MV-4-11 (cell line): ENCODE measurements at places on chromosomes 16 and 17.

DNA sequence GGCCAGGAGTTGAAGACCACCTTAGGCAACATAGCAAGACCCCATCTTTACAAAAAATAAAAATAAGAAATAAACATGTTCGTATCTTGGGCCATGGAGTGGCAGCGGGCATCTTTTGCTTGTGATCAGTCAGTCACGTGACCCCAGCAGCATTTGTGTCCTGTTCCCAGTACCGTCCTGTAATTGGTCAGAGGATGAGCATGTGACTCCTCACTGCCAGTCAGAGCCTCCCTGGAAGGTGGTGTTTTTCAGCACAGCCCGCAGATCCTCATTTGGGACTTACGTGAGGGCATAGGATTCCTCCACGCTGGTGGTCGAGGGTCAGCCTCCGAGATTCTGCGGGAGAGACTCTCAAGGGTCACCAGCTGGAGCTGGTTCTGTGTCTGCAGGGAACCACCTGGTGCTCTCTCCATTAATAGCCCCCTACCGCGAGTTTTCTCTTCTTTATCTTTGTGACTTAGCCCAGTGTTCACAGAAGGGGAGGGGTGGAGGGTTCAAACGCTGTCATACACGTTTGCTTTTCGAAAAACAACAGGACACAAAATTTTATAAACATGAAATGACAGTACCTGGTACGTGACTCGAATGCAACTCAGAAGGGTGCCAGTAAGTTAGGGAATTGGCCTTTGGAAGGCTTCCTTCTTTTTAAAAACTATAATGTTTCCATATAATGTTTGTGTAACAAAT lies 17.2 kb downstream of the MRC2 start:
- no peak for DNase-seq

DNA sequence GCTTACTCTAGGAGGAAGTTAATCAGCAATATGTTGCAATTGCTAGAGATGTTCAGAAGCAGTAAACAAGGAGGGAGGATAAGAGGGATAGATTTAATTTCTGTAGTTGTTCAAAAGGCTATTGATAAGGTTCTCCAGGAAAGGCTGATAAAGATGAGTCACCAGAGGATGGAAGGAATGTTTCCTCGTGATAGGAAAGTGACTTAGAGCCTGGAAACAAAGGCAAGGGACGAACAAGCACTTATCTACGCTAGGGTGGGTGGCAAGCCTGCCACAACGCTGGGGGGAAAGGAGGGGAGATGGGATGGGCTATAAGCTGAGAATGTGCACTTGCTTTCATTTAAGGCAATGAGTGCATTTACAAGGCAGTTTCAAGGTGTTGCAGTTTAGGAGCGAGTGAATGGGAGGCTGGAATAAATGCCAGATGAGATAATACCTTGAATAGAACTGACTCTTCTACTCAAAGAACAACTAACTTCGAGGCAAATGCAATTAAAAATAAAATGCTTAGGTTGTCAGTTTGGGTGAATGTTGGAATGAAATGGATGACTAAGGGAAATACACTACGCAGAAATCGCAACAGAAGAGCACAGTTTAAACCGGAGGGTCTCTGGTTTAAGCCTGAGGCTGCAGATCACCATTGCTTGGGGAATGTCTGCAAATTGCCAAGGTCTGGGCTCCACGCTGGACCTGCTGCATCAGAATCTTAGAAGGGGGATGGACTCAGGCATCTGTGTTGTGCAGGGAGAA lies 76.0 kb upstream of the RBBP6 start:
- DNase-seq, result no peak

DNA sequence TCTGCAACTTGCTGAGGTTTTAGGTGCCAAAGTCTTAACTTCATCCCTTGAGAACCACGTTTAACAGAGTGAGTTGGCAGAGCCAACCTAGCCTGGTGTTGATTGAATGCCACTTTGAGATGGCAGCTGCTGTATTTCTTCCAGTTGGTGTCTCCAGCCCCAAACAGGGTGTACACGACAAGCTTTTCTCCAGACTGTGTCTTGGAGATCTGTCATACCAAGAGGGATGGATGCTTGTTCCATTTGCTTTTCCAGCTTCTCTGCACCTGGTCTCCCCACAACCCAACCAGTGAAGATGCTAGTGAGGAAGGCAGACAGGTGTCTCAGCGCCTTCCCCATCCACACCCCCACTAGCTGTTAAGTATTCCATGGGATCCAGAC lies 141.1 kb upstream of the HS3ST2 start:
- DNase-seq, result no peak

GRCh38 chr17:73987395-73987794 lies 216.1 kb upstream of the RPL38 start:
- no peak for DNase-seq

- no peak for DNase-seq
These were observed 862 bp downstream of the DCAKD start for GRCh38 chr17:45050481-45051059.

- peak; percentile 20 for DNase-seq
These were observed 49.7 kb downstream of the NTN1 start for GRCh38 chr17:9071016-9071415.

- no peak for DNase-seq
These were observed 40.1 kb upstream of the JPH3 start for GRCh38 chr16:87562201-87562600.

- no peak for DNase-seq
These were observed 4.4 kb upstream of the HEATR3 start for GRCh38 chr16:50061326-50061725.

DNA sequence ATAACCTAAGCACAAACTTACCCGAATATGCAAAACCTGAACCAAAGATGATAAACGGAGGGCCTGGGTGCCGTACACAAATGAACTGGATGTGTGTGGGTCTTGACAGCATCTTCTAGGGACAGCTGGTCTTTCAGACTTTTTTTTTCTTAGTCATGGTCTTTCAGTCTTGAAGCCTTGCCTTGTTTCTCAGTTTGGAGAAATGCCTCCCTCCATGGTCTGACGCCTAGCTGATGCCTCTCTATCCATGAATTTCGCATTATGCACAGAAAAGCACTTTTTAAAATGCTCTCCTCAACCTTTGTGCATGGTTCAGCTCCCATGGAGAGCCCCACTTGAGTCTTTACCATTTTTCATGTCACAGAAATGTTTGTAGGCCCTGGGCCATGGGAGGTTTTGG lies 52.8 kb upstream of the LYRM9 start:
- no peak for DNase-seq

DNA sequence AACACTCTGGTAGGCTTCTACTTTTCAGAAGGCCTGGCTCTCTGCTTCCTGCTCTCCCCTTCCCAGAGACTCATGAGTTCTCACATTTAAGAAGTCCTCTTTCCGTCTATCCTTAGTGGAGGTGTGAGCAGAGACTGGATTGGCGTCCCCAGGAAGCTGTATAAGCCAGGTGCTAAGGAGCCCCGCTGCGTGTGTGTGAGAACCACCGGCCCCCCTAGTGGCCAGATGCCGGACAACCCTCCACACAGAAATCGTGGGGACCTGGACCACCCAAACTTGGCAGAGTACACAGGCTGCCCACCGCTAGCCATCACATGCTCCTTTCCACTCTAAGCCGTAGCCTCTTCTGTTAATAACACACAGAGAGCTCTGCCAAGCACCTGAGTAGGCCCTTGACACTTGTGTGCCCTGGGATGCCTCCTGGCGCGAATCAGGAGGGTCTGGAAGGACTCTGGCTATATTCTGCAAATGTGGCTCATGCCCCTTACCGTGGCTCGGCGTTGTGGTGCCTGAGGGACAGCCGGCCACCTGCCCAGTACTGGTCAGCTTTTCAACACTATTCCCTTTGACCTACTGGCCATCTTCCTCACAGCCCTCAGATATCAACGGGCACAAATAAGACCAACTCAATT lies 13.9 kb downstream of the CYB5D2 start:
- DNase-seq, result no peak

DNA sequence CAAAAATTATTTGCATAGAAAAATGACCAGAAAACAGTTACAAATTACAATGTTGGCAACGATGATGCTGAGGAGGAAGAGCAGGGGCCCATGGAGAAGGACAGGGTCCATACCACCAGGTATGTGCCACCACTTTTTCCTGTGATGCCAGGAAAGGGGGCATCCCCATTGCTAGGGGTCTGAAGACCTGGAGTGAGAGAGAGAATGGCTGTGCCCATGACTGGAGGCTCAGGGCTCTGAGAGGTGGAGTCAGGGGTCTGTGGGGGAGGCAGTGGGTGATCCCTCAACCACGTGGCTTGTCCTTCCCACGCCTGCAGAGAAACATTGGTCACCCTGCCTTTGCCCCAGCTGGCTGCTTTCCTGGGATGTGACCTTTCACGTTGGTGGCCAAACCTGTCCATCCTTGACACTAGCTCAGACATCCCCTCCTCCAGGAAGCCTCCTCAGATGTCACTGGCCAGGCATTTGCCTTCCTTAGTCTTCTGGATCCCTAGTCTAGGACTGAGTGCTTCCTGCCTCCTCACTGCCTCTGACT lies 51.4 kb downstream of the SOCS1 start:
- no peak for DNase-seq

GRCh38 chr16:79456036-79456435 lies 144.5 kb downstream of the MAF start:
- no peak for DNase-seq

GRCh38 chr17:39629898-39630297 lies 3.1 kb downstream of the PPP1R1B start:
- peak; percentile 80 for DNase-seq
